ENCODE measurements at places on chromosomes 2 and 18.

- DNase-seq: no peak
Measured at GRCh38 chr2:219561179-219562048, 9.9 kb downstream of the OBSL1 start.

- DNase-seq: no peak
Measured at GRCh38 chr2:109615637-109616144, 1.5 kb downstream of the SOWAHC start.

DNA sequence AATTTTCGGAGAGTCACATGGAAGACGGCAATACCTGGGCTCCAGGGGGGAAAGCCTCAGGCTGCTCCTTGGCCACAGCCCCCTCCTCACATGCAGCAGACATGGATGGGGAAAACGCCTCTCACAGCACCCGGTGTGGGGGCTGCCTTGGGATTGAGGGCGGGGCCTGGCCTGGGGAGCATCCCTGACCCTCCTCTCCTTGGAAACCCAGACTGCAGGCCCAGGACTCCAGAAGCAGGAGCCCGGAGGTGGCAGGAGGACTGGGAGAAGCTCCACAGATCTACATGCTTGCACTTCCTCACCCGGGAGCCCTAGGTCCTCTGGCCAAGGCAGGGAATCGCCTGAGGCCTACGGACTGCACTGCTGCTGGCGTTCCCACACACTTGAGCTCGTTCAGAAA lies 12.1 kb upstream of the HES6 start:
- no peak for DNase-seq

DNA sequence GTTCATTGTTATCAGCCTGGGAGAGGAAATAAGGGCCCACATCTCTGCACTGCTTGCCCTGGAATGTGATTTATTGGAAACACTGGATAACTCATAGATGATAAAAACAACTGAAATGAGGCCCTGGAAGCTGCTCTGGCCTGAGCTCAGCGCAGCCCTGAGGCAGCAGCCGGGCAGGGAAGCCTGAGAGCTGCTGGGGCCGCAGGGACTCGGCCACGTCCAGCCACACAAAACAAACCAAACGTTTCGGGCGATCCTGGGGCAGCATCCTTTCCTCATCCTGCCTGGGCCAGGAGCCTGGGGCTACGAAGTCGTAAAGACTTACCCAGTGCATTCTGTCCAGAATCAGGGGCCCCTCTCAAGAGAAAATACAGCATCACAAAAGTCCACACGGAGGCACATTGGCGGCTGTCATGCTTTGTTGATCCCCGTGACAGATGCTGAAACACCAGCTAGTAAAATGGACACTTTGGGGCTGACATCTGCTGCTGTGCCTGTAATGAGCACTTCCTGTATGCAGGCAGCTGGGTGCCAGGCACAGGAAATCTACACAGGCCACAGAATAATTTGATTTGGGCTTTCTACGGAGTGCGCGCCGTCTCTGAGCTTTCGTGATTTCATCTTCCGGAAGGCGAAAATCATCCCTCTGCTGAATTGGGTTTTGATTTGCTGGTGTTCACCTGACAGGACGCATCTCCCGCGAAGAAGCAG lies 250.6 kb downstream of the EIPR1 start:
- no peak for DNase-seq

DNA sequence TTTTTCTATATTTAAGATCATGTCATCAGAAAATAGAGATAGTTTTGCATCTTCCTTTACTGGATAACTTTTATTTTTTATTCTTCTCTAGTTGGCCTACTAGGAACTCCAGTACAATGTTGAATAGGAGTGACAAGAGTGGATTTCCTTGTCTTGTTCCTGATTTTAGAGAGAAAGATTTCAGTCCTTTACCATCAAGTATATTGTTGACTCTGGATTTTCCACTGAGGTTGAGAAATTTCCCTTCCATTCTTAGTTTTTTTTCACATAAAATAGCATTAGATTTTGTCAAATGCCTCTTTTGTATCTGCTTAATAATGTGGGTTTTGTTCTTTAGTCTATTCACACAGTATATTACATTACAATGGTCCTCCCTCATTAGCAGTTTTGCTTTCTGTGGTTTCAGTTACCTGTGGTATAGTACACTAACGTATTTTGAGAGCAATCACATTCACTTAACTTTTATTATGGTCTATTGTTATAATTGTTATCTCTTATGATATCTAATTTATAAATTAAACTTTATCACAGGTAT lies 105.5 kb downstream of the THADA start:
- no peak for DNase-seq

- no peak for DNase-seq
Measured at GRCh38 chr2:145851730-145852129, 1331.8 kb upstream of the ZEB2 start.

- DNase-seq: peak; percentile 43
Measured at GRCh38 chr2:171247741-171248662, 87.3 kb upstream of the TLK1 start.

All from HL-60 (cell line).